Amniotic stem cell (primary cell): ENCODE measurements at places on chromosomes 13 and 19.

GRCh38 chr13:50670847-50671496 lies 172.5 kb downstream of the DLEU7 start:
- DNase-seq, result no peak

GRCh38 chr19:55483706-55484592 lies 1.0 kb upstream of the NAT14 start:
- no peak for DNase-seq

- no peak for DNase-seq
These were observed 5.5 kb downstream of the ZBTB7A start for GRCh38 chr19:4061178-4061682.

DNA sequence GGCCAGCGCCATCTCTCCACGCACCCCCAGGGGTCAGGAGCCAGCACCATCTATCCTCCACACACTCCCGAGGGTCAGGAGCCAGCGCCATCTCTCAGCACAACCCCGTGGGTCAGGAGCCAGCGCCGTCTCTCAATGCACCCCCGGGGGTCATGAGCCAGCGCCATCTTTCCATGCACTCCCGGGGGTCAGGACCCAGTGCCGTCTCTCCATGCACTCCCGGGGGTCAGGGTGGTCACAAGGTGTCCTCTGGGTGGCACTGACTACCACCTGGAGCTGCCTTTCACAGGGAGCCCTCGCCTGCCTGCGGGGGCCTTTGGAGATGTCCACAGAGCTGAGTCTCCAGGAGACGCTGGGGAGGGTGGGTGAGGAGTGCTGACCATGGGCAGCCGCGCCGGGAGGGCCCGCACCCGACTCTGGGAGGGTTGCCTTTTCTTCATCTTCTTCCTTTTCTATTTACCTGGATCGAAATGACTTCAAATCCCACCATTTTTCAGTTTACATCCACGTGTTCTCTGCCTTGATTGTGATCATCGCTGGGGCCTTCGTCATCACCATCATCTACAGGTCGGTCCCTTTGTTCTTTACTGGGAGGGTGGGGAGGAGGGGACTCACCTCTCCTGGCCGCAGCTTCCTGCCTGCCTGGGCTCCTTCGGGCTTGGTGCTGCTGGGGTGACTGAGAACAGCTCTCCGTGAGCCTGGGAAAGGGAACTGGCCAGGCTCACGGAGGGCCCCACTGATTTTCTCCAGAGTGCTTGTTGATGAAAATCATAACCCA lies 19.1 kb downstream of the TEX29 start:
- no peak for DNase-seq

DNA sequence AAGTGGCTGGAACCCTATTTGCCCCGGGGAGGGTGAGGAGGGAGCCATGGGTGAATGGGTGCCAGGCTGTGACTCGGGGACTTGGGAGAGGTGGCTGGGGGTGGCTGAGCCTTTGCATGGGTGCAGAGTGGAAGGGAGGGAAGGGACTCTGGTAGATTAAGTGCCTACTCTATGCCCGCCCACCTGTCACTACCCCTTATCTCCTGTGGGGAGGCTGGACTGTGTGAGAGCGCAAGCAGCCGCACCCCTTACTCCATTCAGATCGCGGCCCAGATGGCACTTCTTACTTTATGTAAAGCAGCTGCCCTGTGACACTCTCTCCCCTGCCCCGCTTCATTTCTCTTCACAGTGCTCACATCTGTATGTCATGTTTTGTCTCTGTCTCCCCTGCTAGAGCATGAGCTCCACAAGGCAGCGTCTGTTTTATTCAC lies 2.9 kb downstream of the KASH5 start:
- no peak for DNase-seq

DNA sequence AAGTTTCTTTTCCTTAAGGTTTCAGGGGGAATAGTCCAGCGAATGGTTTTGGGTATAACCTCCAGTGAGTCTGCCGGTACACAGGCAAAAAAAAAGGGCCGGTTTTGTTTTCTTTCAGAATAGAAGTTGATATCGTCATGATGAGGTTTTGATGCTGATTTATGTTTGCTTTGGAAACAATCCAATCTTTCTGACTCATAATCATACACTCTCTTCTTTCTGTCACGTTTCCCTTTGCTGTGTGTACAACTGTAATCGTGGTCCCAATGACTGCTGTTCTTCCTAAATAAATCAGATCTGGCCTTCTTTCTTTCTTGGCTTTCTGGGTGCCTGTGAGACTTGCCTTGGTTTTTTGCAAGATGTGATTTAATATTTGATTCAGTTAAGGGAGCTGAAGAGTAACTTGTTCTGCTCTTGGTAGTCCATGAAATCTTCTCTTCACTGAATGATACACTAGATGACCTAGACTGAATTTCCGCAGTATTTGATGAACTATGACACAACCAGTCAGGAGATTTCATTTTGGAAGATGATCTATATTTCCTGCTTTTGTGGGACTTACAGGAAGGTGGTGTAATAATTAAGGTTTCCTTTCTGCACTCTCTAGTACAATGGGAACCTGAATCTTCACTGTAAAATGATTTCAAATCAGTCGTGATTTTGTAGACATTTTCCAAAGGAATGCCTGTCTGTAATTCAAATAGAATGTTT lies 34.9 kb upstream of the METTL21C start:
- peak; percentile 31 for DNase-seq

- no peak for DNase-seq
These were observed 66.8 kb downstream of the SOX1 start for GRCh38 chr13:112133499-112134390.

DNA sequence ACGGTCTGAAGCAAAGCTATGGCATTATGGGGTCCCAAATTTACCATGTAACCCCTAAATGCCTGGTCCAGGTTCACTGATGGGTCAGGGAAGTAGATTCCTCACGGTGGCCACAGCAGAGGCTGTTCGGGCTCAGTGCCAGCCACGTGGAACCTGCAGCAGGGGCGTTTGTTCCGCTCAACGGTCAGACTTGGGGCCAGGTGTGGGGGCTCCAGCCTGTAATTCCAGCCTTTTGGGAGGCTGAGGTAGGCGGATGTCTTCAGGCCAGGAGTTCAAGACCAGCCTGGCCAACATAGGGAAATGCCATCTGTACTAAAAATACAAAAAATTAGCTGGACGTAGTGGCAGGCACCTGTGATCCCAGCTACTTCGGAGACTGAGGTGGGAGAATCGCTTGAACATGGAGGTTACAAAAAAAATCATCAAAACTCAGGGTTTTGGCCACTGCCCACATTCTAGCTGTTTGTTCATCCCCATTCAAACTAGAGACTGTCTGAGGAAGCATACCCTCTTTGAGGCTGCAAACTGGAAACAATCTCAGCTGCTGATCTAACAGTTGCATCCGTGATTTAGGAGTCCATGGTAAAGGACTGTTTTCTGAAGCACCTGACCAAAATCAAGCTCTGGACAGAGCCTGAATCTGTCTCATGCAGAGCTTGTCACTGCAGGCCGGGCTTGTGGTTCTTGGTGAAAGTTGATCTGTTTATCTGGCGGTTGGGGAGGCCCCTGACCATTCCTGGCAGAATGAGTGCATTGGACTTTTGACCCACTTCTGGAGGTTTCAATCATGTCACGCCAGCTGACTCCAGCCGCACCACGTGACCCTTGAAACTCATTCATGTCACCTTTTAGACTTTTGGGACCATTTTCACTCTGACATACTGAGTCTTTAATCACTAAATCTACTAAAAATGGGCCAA lies 30.2 kb upstream of the ZNF331 start:
- DNase-seq, result no peak

GRCh38 chr19:45340232-45340898 lies at the start of gene KLC3:
Gene KLC3 (plus strand): TSS chr19:45340750. CDS start chr19:45345542, 4,792 bp downstream.
- DNase-seq, result no peak

GRCh38 chr13:39448834-39449233 lies 154.2 kb downstream of the LHFPL6 start:
- no peak for DNase-seq

GRCh38 chr19:50599427-50599826 lies 31.2 kb upstream of the LRRC4B start:
- no peak for DNase-seq

GRCh38 chr19:2148482-2149135 lies 2.8 kb downstream of the AP3D1 start:
- DNase-seq, result no peak

DNA sequence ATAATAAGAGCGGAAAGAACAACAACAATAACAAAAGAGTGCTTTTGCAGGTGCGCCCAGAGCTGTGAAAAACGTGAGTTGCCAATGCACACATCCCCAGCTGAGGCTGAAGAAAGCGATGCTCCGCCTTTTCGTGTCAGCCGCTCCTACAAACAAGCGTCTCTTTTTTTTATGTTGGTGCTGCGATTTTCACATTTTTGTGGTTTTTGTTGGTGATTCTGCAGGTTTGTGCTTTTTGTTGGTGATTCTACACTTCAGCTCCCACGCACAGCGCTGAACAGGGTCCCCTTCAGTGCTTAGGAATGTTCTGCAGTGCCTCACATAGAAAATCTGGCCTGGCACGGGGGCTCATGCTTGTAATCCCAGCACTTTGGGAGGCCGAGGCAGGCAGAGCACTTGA lies 7.3 kb upstream of the SBK3 start:
- peak; percentile 62 for DNase-seq

- DNase-seq, result no peak
These were observed 859 bp downstream of the ZNF568 start for GRCh38 chr19:36916991-36917390.

GRCh38 chr13:32136716-32137115 lies 105.1 kb downstream of the FRY start:
- DNase-seq, result no peak
